LHCN-M2 (cell line): ENCODE measurements at places on chromosomes 16 and 17. TPM values are rescaled to one million over a fixed set of nuclear protein-coding genes. Genes with fewer than 3 reads are reported as not detected.

Gene DRG2
- total RNA-seq: 49.5 and 54.0 TPM in 2 replicates

Gene P2RX1
- total RNA-seq: 0.17 TPM in 1 of 2 replicates, not detected in the other

Gene SLC12A3
- total RNA-seq: 0.11 TPM in 1 of 2 replicates, not detected in the other

Gene TAT
- total RNA-seq: not detected in 2 replicates

Gene ARSG
- 1.3 and 3.2 TPM in 2 replicates for total RNA-seq

DNA sequence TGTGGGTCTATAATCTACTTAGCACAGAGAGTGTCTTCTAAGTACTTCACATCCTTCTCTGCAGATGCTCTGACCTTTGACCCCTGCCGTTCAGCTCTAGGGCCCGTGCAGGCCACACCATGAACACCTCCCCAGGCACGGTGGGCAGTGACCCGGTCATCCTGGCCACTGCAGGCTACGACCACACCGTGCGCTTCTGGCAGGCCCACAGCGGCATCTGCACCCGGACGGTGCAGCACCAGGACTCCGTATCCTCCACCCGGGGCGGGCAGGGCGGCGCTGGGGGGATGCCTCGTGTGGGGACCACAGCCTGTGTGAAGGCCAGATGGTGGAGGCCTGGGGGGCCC lies 686 bp downstream of the MLST8 start:
- no peak for DNase-seq

GRCh38 chr16:90084215-90084950 lies 7.3 kb upstream of the PRDM7 start:
- no peak for DNase-seq
